ENCODE measurements at places on chromosomes 5 and 9. TPM values are rescaled to one million over a fixed set of nuclear protein-coding genes. Genes with fewer than 3 reads are reported as not detected.

Gene SARDH
- polyA plus RNA-seq, result 69.7 TPM

Gene ECM2
- polyA plus RNA-seq, result 11.6 TPM

Gene FOXD4L3
- polyA plus RNA-seq, result not detected

Gene HRCT1
- 0.44 TPM for polyA plus RNA-seq

Gene CDKN2B-AS1
- not detected for polyA plus RNA-seq

Gene MARCHF3
- 0.93 TPM for polyA plus RNA-seq

Gene IL4
- polyA plus RNA-seq, result not detected

Gene PCDHGB1
- 0.10 TPM for polyA plus RNA-seq

Gene QRFP
- polyA plus RNA-seq, result not detected

Gene EIF4E1B
- polyA plus RNA-seq, result not detected

Gene INSL6
- polyA plus RNA-seq, result not detected

Gene TMEM215
- not detected for polyA plus RNA-seq

Gene AK8
- 0.07 TPM for polyA plus RNA-seq

Gene SVEP1
- 1.5 TPM for polyA plus RNA-seq

Gene ADRB2
- polyA plus RNA-seq, result 1.2 TPM

Measured in liver (tissue), 10 donors.